Liver (tissue), 10 donors: ENCODE measurements at places on chromosomes 16 and 17. TPM values are rescaled to one million over a fixed set of nuclear protein-coding genes. Genes with fewer than 3 reads are reported as not detected.

The RAB37 gene
- polyA plus RNA-seq, result 8.8 TPM

The SSTR5 gene
- not detected for polyA plus RNA-seq

The TPSG1 gene
- polyA plus RNA-seq, result 0.55 TPM

The ARHGAP23 gene
- polyA plus RNA-seq, result 0.28 TPM

The RABEP2 gene
- 9.1 TPM for polyA plus RNA-seq

The OR1F1 gene
- not detected for polyA plus RNA-seq

The ZPBP2 gene
- not detected for polyA plus RNA-seq

The TIGD7 gene
- 0.58 TPM for polyA plus RNA-seq

The TMEM98 gene
- polyA plus RNA-seq, result 7.7 TPM

The OR4D1 gene
- polyA plus RNA-seq, result not detected

The NKD1 gene
- polyA plus RNA-seq, result 0.53 TPM

The SAMD14 gene
- 0.67 TPM for polyA plus RNA-seq
